ENCODE measurements at places on chromosomes 4 and X.

DNA sequence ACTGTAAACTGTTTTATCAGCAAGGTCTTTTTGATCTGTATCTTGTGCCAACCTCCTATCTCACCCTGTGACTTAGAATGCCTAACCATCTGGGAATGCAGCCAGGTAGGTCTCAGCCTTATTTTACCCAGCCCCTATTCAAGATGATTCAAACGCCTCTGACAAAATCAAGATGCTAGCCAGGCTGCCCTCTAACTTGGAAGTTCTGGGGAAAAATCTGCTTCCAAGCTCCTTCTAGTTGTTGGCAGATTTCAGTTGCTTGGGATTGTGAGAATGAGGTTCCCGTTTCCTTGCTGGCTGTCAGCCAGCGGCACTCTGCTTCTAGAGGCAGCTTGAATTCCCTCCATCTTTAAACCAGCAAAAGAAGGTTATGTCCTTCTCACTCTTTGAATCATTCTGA lies 34.7 kb downstream of the LUZP4 start:
- no peak for DNase-seq

GRCh38 chrX:87732133-87732532 lies 214.5 kb downstream of the KLHL4 start:
- DNase-seq: no peak

GRCh38 chrX:47384502-47384901 lies 14.1 kb downstream of the ZNF157 start:
- peak; percentile 31 for DNase-seq

DNA sequence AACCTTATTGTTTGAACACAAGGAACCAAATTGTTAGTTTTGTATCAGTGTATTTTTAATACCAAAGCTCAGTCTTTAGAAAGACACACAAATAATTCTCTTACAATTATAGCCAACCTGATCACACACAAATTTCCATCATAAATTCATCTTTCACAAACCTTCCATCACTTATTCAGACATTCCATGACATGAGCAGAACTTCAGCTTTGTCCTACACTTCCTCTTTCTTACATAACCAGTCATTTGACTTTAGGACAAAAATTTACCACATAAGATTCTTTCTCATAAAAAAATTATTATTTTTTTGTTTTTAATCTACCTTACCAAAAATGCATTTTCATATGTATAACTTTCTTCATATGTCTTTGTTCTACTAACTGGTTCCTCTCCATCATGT lies 312.2 kb downstream of the GALNTL6 start:
- no peak for DNase-seq

DNA sequence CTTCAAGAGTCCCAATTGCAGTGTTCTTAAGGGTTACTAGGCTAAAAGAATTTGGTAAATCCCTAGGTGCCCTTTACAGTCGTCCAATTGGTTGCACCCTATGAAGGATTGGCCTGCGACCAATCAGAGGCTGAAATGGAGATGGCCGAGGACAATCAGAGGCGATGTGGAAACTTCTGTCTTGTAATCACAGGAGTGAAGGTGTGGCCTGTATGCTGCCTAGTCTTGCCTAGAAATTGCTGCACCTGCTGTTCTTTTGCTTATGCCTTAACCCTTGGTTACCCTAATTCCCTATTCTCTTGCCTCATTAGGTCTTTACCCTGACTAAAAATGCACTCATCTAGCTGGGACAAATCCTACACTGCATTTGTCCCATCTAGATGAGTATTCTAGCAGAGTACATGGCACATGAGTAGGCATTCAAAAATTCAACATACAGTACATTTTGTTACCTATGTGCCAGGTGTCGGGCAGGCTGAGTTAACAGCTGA lies 1.0 kb upstream of the DCK start:
- DNase-seq: no peak

DNA sequence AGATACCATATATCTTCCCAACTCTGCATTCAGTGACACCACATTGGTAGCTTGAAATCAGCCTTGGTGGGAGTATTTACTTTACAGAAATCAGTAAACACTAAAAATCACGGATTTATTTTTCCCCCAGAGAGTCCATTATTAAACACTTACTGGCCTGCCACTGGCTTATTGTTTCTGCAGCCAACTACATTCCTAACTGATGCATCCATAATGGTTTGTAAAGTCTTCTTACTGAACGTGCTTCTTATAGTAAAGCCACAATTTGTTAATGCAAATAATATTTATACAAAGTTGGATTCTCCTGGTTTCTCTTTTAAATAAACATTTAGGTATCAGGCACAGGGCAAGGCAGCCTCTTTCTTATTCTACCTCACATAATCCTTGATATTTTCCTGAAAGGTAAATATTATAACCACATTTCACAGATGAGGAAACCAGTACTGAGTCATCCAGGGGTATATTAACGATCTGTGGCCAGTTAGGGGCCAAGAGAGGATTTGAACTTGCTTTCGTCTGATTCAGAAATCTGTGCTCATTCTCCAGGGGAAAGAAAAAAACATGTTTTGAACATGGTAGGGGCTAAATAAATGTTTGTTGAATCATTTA lies 136.5 kb downstream of the RAB28 start:
- DNase-seq: no peak

DNA sequence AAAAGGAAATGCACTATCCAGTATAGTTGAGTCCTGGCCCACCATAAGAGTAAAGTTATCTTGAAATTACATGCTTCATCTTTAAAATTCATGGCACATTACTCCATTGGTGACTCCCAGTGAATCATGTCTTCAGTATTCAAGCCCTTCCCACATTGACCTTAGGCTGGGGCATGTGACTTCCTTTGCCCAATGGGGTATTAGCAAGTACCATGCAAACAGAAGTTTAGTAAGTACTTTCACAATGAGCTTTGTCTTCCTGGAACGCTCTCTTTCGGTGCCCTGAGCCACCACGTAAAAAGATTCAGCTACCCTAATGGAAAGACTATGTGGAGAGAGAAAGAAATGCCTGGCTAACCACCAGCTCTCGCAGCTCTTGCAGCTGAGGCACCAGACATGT lies 235.4 kb downstream of the HNRNPD start:
- DNase-seq: no peak

GRCh38 chr4:109879081-109879480 lies 31.2 kb downstream of the LRIT3 start:
- no peak for DNase-seq

GRCh38 chr4:52250154-52250553 lies 199.1 kb downstream of the SPATA18 start:
- no peak for DNase-seq

DNA sequence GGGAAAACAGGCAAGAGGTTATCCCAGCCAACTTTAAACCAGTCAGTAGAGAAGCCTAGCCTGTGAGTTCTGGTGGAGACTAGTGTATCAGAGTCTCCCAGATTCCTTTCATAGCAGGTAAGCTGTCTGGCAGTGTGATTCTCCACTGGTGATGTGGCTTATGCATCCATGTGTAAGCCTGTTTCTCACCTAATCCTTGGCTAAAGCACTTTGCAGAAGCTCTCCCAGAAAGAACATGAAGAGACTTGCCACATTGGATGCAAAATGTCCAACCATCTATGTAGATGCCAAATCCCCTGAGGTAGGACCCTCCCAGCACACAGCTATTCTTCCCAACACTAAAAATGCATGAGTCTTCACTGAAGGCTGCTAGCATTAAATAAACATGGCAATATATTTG lies 111.7 kb downstream of the CHRNA9 start:
- DNase-seq: no peak

DNA sequence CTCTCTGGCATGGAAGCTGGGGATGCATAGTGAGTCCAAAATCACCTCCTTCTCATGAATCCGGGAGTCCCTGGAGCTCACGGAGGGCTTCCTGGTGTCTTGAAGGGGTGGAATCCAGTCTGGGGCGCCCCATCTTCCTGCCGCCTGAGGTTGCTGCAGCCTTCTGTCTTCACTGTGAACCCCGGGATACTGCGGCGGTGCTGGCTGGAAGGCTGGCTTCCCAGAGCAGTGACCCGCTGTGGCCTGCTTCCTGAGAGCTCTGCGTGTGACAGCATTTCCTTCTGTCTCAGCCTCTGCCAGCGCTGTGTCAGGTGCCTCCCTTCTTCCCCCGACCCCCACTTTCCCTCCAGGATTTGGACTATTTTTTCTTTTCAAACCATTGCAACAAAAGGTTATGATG lies 98.8 kb upstream of the STOX2 start:
- no peak for DNase-seq

DNA sequence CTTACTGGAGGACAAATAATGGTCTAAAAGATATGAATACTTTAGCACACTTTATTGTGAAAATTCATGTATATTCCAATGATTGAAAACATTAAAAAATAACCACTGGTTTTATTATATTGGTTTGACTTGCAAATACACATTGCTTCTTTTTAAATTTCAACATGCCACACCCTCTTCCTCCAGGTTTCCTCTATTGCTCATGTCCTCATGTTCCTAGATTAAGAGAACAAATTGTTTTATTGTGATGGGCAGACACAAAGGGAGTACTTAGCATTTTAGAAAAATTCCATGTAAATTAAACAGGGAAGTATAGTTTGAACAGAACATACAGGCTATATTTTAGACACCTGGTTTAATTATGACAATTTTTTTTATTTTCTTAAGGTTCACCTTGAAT lies 230.6 kb upstream of the GPRIN3 start:
- DNase-seq: no peak

GRCh38 chrX:153414856-153415510 lies 3.7 kb downstream of the ZFP92 start:
- DNase-seq: no peak

GRCh38 chr4:124958847-124959246 lies 246.3 kb upstream of the ANKRD50 start:
- DNase-seq: no peak

- no peak for DNase-seq
These were observed 33.0 kb upstream of the ADRA2C start for GRCh38 chr4:3733195-3733594.

GRCh38 chrX:118603981-118604380 lies 108.4 kb downstream of the DOCK11 start:
- DNase-seq: peak; percentile 0

- no peak for DNase-seq
These were observed 108.6 kb downstream of the SMIM20 start for GRCh38 chr4:26022346-26023202.

- DNase-seq: peak; percentile 25
These were observed 61.4 kb downstream of the WFS1 start for GRCh38 chr4:6331018-6331417.

GRCh38 chrX:72478351-72478750 lies 94.3 kb downstream of the HDAC8 start:
- no peak for DNase-seq

GRCh38 chr4:88792268-88792781 lies 94.7 kb upstream of the NAP1L5 start:
- no peak for DNase-seq

- no peak for DNase-seq
These were observed 302.0 kb downstream of the FRMPD4 start for GRCh38 chrX:12440246-12440645.

- no peak for DNase-seq
These were observed 1136.6 kb upstream of the PABPC4L start for GRCh38 chr4:135338181-135338580.

DNA sequence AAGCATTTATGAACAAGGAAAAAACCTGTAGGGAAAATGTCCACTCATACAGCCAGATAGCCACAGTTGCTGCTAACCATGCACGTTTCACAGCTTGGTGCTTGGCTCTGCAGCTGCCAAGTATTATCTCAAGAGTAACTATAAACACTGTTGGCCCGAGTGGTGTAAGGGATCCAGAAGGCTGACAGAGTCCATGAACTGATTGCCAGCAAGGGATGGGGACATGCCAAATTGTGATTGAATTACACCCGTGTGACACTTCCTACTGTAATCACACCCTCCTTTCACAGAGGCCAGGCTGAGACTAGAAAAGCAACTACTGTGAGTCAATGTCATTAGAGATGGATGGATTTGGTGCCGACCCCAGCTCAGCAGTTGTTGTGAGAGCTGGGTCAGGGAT lies 223.9 kb upstream of the ANKRD50 start:
- no peak for DNase-seq

GRCh38 chrX:18900401-18900976 lies 83.4 kb downstream of the PHKA2 start:
- no peak for DNase-seq

- DNase-seq: no peak
These were observed 4.5 kb downstream of the MSN start for GRCh38 chrX:65671966-65672365.

- DNase-seq: no peak
These were observed 404.6 kb downstream of the PRDM5 start for GRCh38 chr4:120517966-120518365.

- DNase-seq: no peak
These were observed 173.9 kb upstream of the KLF3 start for GRCh38 chr4:38489924-38490639.

DNA sequence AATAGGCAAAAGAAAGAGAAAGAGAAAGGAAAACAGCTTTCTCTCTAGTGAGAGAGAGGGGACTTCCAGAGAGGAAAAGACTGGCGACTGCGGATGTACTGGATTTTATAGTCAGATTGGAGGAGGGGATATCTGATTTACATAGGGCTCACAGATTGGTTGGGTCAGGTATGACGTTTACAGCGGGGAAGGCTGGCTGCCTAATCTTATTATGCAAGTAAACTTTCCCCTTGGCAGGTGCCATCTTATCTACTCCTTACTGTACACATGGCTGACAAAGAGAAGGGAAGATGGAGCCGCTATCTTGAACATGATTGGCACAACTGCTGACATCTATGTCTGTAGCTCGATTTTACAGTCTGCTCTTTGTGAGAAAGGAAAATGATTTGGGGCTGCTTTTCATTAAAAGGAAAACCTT lies 25.4 kb downstream of the RBPJ start:
- no peak for DNase-seq

GRCh38 chr4:57320217-57320616 lies 210.0 kb upstream of the IGFBP7 start:
- DNase-seq: no peak

GRCh38 chr4:81452452-81453006 lies 19.2 kb downstream of the RASGEF1B start:
- no peak for DNase-seq

DNA sequence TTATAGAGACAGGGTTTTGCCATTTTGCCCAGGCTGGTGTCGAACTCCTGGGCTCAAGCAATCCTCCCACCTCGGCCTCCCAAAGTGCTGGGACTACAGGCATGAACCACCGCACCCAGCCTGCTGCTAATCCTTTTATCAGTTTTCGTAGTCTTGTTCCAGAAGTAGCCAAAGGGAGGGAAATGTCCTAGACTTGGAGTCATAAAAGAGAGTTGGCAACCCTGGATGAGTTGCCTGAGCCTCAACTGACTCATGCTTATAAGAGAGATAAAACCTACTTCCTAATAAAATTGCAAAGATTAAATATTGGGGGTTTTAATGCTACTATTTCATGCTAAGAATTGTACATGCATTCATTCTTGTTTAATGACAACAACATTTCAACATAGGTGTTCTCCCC lies 44.3 kb downstream of the CD40LG start:
- no peak for DNase-seq

GRCh38 chrX:150763810-150764209 lies 70.6 kb downstream of the MTMR1 start:
- no peak for DNase-seq
